Activated T-cell treated with anti-CD3 and anti-CD28 coated beads, Interleukin-2, amount 50 U/mL, for 4 hours (primary cell): ENCODE measurements at places on chromosomes 2 and 18. TPM values are rescaled to one million over a fixed set of nuclear protein-coding genes. Genes with fewer than 3 reads are reported as not detected.

FEV gene
- total RNA-seq: not detected

DNAJC5G gene
- not detected for total RNA-seq

DNA sequence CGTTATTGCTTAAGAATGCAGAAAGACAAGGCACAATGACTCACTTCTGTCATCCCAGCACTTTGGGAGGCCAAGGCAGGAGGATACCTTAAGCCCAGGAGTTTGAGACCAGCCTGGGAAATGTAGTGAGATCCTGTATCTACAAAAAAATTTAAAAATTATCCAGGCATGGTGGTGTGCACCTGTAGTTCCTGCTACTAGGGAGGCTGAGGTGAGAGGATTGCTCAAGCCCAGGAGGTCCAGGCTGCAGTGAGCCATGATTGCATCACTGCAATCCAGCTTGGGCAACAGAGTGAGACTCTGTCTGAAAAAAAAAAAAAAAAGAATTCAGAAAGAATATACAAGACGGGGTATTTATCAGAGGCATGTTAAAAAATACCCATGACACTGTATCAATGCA is 182.0 kb upstream of the SPOPL start:
- DNase-seq: no peak

GRCh38 chr2:129801575-129801974 is 177.9 kb upstream of the RAB6C start:
- no peak for DNase-seq

DNA sequence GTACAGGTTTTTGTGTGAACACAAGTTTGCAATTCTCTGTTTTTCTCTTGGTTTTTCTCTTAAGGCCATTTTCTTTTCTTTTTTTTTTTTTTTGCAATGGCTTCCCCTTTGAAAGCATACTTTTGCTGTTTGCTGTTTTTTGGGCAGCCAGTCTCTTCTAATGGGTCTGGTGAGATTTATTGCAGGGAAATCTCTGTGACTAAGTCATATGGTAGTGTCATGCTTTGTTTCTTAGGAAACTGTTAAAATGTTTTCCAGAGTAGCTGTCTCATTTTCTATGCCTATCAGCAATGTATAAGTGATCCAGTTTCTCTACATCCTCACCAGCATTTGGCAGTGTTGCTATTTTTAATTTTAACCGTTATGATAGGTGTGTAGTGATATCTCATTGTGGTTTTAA is 27.9 kb upstream of the CDCA7 start:
- DNase-seq: no peak

GRCh38 chr2:190050001-190050400 is 12.5 kb downstream of the MSTN start:
- no peak for DNase-seq
